ENCODE measurements at places on chromosomes 2 and 18.

DNA sequence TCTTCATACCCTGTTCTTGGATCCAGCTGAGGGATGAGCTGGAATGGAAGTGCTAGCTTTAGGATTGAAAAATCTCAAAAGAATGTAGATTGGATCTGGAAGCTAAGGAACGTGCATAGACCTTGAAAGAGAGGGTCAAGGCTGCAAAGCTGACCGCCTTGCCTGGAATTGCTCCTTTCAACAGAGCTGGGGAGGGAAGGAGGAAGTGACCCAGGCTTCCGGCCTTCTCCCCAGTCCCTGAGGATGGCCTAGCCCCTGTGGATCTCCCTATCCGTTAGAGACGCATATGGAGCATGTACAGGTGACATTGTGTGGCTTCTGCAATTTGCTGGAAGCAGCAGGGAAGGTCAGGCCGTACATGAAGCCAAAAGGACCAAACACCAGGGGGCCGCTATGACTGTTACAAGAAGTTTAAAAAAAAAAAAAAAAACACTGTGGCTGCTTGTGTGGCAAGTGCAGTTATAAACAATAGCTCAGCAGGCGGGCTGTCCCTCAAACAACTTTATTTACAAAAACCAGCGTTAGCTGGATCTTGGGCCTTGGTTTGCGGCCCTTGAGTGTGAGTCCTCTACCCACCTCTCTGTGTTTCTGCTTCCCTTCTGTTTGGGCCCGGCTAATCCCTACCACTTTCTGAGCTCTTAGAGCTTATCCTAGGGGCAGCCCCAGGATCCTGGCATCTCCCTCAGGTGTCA is 227.6 kb downstream of the SEPTIN10 start:
- no peak for DNase-seq

DNA sequence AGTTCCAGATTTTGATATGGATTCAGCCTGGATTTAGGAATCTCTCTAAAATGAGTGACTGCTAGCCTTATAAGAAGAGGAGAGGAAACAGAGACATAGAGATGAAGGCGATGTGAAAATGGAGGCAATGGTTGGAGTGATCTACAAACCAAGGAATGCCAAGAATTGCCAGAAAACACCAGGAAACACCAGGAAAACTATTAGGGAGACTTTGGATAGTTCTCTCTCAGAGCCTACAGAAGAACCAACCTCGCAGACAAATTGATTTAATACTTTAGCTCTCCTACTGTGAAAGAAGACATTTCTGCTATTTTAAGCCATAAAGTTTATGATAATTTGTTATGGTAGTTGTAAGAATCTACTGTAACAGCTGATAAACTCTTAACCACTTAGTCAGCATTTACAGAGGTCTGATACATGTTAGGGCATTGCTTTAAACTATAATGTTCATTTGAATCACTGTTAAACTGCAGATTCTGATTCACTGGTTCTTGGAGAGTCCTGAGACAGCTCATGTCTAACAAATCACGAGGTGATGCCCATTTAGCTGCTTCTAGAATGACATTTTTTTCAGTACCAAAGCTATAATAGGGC is 1702.6 kb upstream of the LRRTM1 start:
- no peak for DNase-seq

GRCh38 chr2:37318401-37318800 is 6.2 kb downstream of the PRKD3 start:
- no peak for DNase-seq

GRCh38 chr2:11364565-11364887 is 20.1 kb upstream of the ROCK2 start:
- no peak for DNase-seq

DNA sequence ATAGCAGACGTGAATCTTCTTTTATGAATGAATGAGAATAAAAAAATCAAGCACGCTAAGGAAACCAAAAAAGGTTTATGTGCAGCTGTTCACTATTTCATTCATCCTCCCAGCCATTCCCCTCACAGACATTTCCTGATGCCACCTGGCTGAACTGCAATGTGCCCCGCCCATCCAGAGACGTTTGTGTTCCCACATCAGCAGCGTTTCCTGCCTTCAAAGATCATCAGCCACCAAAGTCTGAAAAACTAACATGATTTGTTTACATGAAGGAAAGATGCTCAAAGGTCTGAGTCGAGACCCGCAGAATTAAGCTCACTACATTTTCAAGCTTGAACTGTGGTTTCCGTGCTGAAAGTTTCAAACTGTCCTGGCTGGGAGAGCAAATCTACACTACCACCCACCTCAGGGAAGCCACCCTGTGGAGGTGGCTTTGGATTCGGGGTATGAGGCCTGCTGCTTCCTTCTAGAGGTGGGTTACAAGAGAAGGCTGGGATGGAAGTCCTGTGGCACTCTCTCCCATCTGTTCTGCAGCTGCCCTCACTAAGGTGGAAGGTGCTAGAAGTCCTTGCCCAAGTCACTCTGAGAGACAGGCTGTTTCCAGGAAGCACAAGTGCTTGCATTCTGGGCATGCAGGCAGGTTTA is 201.3 kb upstream of the OSR1 start:
- DNase-seq = no peak

- DNase-seq = no peak
Observed at GRCh38 chr2:109654326-109655050, 40.3 kb downstream of the SOWAHC start.

DNA sequence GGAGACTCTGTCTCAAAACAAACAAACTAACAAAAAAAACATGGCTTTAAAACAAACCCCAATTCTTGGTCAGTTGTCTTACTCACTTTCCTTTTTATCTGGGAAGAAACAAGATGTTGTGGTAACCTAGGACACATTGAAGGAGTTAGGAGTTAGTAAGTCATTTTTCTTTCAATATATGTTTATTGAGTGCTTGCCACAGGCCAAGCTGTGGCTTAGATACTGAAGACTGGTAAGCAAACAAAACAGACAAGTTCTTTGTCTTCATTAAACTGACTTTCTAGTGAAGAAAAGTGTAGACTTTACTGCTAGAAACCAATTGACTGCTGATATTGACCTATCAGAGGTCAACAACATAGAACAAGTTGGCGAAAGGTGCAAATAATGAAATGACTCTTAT is 1228.3 kb upstream of the FAM98A start:
- no peak for DNase-seq

DNA sequence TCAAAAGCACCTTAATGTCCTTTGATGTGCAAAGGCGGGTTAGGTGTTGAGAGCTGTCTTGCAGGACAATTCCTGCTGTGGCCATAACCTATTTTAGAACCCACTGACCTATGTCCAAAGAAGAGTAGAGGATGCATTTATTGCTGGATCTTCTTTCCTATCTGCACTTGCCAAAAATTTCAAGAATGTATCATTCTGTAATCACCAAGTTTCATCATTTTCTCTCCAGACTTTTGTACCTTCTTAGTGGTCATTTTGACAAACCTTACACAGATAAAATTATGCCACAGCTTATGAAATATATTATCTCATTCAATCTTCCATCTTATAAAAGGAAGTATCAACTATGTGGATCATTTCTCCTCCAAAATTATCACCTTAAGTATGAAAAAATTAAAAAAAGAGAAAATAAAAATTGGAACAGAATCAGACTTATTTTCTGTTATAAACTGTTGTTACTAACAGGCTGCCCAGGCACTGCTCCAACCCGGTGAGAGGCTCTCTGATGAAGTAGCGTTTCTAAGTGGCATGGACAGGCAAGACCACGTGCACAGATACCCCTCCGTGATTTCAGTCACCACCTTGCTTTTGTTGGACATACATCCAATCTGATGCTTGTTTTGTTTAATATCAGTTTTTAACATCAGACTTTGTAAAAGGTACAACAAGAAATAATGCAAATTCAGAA is 559.9 kb upstream of the ID2 start:
- no peak for DNase-seq

- DNase-seq = no peak
Observed at GRCh38 chr2:11865378-11865777, 118.9 kb downstream of the LPIN1 start.

DNA sequence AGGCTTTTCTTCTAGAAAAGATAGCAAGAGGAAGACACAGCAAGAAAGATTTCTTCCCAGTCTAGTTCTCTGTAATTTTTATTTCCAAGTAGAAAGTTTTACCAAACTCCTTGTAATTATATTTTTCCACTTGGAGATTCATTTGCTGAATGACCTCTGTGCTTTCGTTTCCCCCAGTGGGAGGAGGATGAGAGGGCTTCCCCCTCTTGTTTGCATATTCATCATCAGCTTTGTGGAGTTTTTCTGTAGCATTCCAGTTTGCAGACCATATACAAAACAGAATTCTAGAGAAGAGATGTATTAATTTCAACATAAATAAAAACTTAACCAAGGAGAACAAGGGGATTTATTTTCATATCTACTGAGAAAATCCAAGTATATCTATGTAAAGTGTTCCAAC is 51.3 kb downstream of the RMDN2 start:
- DNase-seq = no peak

DNA sequence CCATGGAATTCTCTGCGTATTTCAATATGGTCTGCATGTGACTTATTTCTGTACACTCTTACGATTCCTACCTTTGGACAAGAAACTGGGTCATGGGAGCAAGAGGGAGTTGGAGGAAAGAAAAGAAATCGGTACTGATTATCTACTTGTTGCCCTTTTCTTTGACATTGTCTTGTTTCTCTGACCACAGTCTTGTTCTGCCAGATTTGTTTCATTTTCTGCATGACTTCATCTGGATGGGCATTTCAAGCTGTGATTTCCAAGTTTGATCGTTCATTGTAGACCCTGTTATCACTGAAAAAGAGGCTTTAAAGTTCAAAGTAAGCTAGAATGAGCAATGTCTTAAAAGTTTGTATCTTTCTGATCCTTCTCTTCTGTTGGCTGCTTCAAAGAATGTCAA is 2186.3 kb upstream of the CELF4 start:
- no peak for DNase-seq

- no peak for DNase-seq
Observed at GRCh38 chr2:88845772-88846661, 154.5 kb downstream of the RPIA start.

GRCh38 chr2:203451689-203452088 is 83.4 kb downstream of the RAPH1 start:
- DNase-seq = no peak

DNA sequence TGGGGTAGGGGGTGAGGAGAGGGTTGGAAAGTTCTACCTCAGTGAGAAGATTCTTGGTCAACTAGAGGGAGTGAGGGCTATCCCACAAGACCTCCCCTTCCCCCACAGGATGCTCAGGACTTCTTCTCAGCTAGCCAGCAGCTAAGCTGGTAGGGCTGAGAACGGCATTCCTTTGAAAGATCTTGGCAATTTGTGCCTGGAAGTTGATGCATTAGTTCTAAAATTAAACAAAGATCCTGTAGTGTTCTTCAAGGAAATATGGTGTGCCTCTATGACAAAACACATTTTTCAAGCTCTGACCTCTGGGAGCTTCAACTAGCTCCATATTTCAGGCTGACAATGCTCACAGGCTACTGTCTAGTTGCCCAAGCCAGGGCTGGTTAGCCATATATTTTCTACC is 2.3 kb downstream of the LYPD1 start:
- no peak for DNase-seq

- no peak for DNase-seq
Observed at GRCh38 chr18:40414155-40414754, 1540.8 kb upstream of the PIK3C3 start.

DNA sequence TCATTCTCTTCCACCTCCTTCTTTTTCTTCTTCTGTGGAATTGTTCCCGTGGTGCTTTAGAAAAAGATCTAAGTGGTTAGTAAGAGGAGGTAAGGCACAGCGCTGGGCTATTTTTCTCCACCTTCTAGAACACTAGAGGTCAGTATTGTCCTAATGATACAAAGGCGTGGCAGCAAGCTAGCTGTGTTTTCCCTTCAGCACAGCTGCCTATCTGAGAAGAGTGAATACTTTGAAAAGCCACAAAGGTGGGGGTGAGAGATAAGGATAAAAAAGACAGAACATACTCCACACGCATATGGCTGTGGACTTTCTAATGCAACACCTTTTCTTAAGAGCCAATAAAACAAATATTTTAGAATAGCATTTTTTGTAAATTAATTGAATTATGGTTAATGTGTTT is 2.1 kb downstream of the CNTNAP5 start:
- no peak for DNase-seq

DNA sequence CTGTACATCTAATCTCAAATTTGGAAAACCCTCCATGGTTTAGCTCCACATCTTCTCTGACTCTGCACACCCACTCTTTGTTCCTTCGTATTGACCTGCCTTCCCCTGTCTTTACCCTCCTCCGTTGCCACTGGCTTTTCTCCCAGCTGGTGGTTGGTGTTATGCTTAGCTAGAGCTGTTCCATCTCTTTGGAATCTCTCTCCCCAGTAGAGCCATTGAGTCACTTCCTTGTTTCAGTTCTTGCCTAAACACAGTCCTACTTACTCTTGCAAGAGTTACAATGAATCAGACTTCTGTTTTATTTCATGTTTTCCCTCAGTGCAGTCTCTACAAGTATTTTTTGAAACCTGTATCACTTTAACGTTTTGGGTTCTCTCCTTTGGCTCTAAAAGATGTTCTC is 263.9 kb downstream of the LTBP1 start:
- no peak for DNase-seq

GRCh38 chr2:37670378-37671008 is 949 bp downstream of the CDC42EP3 start:
- no peak for DNase-seq

DNA sequence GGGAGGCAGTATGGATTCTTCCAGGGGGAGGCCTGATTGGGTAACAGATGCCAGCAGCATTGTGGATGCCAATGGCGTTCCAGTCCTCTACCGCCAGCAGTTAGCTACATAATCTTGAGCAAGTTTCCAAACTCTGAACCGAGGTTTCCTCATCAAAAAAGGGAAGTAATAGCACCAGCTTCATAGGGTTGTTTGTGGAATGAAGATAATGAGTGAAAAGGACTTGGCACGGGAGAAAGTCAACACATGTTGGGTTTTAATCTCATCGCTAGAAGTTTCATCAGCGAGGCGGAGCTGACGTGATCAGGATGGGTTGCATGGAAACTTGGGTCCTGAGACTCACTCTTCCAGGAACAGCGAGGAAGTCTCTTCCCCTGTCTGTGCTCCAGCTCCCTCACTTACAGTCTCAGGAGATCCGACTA is 266.7 kb downstream of the SH3BP4 start:
- no peak for DNase-seq

DNA sequence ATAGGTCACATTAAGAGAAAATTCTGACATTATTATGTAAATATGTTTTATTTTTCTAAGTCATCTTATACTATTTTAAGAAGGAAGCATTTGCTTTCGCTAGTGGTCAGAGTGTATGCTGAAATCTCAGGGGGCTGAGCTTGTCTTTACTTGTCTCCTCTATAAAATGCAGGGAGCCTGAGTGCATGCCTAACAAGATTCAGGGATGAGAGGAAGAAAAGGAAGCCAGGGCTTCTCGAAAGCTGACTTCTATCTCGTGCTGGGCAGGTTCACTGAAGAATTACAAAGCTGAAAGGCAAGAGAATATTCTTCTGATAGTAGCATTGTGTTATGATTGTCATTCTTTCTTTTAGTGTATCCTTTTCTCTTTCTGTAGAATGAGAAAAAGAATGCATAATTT is 467.4 kb downstream of the SOX11 start:
- DNase-seq = no peak

- DNase-seq = no peak
Observed at GRCh38 chr2:64470766-64471295, 16.9 kb downstream of the LGALSL start.

- DNase-seq = no peak
Observed at GRCh38 chr18:60372596-60372995, at the start of gene MC4R. TSS of gene MC4R (minus strand) at chr18:60372775. CDS start at chr18:60372349, 426 bp downstream.
